Muscle of back (tissue), 13 donors: ENCODE measurements at places on chromosomes 7 and 10.
A peak's percentile ranks its signal among the peaks of the same experiment; 100 is the strongest.

- no peak for DNase-seq
Measured at GRCh38 chr7:133360201-133360600, 107.3 kb downstream of the EXOC4 start.

- DNase-seq, result no peak
Measured at GRCh38 chr7:133052826-133053225, 29.1 kb downstream of the CHCHD3 start.

DNA sequence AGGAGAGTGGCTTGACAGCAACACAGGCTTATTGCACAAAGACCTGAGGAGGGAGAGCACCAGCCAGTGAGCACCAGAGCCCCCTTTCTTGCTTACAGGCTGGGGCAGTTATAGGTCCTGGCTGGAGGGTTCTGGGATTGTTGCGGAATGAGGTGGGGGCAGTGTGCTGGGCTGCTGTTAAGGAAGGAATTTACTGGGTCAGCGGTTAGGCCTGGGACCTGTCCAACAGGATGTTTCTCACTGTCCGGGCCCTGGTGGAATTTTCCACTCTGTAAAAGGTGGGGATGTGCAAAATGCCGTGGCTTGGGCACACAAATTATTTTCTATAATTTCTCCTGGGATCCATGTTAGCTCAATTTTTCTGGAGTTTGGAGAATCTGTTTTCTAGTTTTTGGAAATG, 757.3 kb downstream of the TYW1 start:
- peak; percentile 7 for DNase-seq

- no peak for DNase-seq
Measured at GRCh38 chr10:6240254-6240653, 37.5 kb downstream of the PFKFB3 start.

GRCh38 chr10:110296966-110297365, 7.8 kb downstream of the SMNDC1 start:
- no peak for DNase-seq

- no peak for DNase-seq
Measured at GRCh38 chr10:1600861-1601260, 136.5 kb downstream of the ADARB2 start.

GRCh38 chr7:98210513-98211220, 572 bp upstream of the BHLHA15 start:
- no peak for DNase-seq

- DNase-seq, result no peak
Measured at GRCh38 chr10:57917019-57917418, 350.7 kb downstream of the IPMK start.
